ENCODE measurements at places on chromosomes 1 and 21. TPM values are rescaled to one million over a fixed set of nuclear protein-coding genes. Genes with fewer than 3 reads are reported as not detected.

LIX1L gene
- total RNA-seq: 29.7 TPM

PGLYRP3 gene
- total RNA-seq: not detected

GRCh38 chr1:175543447-175543846 lies 199.9 kb downstream of the TNR start:
- no peak for DNase-seq

- DNase-seq: peak; percentile 52
Measured at GRCh38 chr1:212228591-212229119, 56.6 kb upstream of the PPP2R5A start.

DNA sequence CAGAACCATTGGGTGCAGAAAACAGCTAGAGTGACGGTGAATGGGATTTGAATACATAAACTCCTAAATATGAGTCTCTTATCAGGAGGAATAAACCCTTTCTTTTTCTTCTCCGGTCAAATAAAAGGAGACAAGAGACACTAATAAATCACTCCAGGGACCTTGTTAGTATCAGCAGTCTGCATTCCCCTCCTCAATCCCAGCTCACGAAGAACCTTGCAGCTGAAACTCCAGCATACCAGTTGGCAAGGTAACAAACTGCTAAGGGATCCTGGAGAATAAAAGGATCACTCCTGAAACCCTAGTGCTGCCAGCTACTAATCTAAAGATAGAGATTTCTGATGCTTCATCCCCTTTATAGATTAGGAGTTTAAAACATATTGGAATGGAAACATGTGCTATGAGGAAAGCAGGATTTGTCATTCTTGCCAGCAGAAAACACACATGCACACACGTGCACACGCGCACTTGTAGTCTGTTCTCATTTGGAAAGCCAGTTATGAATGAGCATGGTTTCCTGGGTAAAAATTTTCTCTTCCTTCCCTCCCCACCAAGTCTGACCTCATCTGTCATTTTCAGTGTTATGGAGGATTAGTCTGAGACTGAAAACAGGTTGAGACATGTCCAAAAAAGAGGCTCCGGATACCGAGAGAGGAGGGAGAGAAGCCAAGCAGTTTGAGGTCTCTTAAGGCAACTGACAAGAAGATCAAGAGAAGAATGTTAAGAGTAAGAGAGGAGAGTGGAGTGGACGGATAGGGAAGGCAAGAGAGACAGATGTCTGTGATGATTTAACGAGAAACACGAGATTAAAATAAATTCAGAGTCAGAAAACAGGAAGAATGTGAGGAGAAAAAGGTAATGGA lies 10.9 kb downstream of the IER5 start:
- DNase-seq: no peak

LRRC71 gene
- 4.9 TPM for total RNA-seq

- no peak for DNase-seq
Measured at GRCh38 chr21:42848932-42849758, 30.2 kb downstream of the WDR4 start.

MTR gene
- total RNA-seq: 36.7 TPM

CCDC185 gene
- not detected for total RNA-seq

- DNase-seq: no peak
Measured at GRCh38 chr1:185200889-185201288, 43.9 kb downstream of the SWT1 start.
